ENCODE measurements at places on chromosomes 7 and 10. TPM values are rescaled to one million over a fixed set of nuclear protein-coding genes. Genes with fewer than 3 reads are reported as not detected.

- H3K36me3 ChIP-seq: no peaks in the 10 kb centered on the region
- H3K27me3 ChIP-seq: no peaks in the 10 kb centered on the region
- no peak overlapping the region for H3K27ac ChIP-seq
- DNase-seq: no peak
Observed at GRCh38 chr10:43090188-43090587, 13.3 kb downstream of the RET start.

SEMA4G gene
- 6.4 TPM for total RNA-seq

DNA sequence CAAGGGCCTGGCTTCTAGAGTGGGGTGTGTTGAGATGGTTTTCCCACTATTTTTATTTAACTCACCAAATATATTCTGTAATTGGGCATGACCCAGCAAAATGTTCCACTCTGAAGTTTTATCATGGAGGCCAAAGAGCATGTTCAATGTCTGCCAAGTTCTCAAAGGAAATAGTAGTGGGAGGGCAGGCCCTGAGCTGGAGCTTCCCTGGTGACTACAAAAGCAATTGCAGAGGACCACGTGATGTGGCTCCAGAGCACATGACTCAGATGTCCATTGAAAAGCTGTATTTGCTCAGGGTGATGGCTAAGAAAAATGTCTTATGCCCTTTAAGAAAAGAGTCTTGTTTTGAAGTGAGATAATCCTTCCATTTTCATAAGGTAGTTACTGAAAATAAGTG, 1024.8 kb downstream of the LRMDA start:
- H3K27ac ChIP-seq: peak overlapping the region; percentile 73
- no peak for DNase-seq
- H3K4me3 ChIP-seq: no peak overlapping the region

DNA sequence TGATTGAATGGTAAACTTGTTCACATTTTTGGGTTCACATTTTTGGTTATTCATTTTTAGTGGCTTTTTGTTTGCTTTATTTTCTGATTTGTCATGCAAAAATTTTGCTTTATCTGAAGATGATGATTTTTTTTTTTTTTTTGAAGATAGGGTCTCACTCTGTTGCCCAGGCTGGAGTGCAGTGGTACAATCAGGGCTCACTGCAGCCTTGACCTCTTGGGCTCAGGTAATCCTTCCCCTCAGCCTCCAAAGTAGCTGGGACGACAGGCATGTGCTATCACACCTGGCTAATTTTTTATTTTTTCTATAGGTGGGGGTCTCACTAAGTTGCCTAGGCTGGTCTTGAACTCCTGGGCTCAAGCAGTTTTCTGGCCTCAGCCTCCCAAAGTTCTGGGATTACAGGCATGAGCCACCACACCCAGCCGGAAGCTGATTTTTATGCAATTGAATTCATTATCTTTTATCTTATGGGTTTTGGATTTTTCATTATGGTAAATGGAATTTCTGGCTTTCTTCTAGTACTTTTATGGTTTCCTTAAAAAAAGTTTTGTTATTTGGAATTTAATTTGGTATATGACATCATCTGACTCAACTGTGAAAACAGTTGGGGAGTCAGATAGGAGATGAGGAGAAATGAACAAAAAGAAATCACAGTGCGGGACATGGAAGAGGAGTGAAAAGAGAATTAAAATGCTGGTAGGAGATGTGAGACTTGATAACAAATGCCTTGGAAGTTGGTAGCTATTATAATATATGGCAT, 158.7 kb downstream of the LRMDA start:
- no peak overlapping the region for H3K27ac ChIP-seq
- H3K36me3 ChIP-seq: no peaks in the 10 kb centered on the region

ZNF273 gene
- total RNA-seq: 47.4 TPM

GRCh38 chr10:69426376-69426727, 9.6 kb upstream of the TACR2 start:
- H3K27ac ChIP-seq: no peak overlapping the region
- no peak for DNase-seq
- no peaks in the 10 kb centered on the region for H3K36me3 ChIP-seq

DNA sequence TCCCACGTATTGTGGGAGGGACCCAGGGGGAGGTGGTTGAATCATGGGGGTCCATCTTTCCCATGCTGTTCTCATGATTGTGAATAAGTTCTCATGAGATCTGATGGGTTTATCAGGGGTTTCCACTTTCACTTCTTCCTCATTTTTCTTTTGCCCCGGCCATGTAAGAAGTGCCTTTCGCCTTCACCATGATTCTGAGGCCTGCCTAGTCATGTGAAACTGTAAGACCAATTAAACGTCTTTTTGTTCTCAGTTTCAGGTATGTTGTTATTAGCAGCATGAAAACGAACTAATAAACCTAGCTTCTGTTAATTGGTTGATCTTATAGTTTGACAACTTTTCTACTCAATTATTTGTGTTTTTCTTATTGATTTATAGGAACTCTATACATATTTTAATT, 206.3 kb downstream of the NXPH1 start:
- no peak for DNase-seq
- H3K4me3 ChIP-seq: no peak overlapping the region
- no peaks in the 10 kb centered on the region for H3K36me3 ChIP-seq
- H3K27me3 ChIP-seq: no peaks in the 10 kb centered on the region

- no peaks in the 10 kb centered on the region for H3K27me3 ChIP-seq
- H3K27ac ChIP-seq: no peak overlapping the region
- no peak overlapping the region for H3K4me3 ChIP-seq
- no peaks in the 10 kb centered on the region for H3K36me3 ChIP-seq
- no peaks in the 10 kb centered on the region for H3K4me1 ChIP-seq
Observed at GRCh38 chr7:123460616-123461015, 73.8 kb downstream of the IQUB start.

DNA sequence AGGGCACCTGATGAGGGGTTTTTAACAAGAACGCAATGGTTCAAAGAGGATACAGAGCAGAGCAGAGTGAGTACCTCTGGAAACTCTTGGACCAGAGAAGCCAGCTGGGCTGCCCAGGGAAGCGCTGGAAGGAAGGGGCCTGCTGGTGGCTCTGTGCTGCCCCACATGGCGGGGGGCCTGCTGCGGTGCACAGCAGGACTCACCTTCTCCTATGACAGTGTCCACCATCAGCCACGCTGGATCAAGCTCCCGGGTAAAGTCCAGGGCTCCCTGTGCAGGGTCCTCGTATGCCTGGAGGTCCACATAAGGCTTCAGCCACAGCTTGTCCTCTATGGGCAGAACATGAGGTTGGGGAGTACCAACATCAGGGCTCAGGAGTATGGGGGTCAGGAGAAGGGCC, 12.5 kb downstream of the EPHA1 start:
- H3K4me3 ChIP-seq: no peak overlapping the region
- H3K4me1 ChIP-seq: peaks cover 20% of the 10 kb centered on the region
- H3K36me3 ChIP-seq: peaks cover under 1% of the 10 kb centered on the region
- H3K27me3 ChIP-seq: no peaks in the 10 kb centered on the region
- no peak overlapping the region for H3K27ac ChIP-seq

GRCh38 chr10:100827819-100828737, 82.7 kb downstream of the PAX2 start:
- peaks cover 36% of the 10 kb centered on the region for H3K4me1 ChIP-seq
- H3K4me3 ChIP-seq: peak overlapping the region; percentile 50

DNA sequence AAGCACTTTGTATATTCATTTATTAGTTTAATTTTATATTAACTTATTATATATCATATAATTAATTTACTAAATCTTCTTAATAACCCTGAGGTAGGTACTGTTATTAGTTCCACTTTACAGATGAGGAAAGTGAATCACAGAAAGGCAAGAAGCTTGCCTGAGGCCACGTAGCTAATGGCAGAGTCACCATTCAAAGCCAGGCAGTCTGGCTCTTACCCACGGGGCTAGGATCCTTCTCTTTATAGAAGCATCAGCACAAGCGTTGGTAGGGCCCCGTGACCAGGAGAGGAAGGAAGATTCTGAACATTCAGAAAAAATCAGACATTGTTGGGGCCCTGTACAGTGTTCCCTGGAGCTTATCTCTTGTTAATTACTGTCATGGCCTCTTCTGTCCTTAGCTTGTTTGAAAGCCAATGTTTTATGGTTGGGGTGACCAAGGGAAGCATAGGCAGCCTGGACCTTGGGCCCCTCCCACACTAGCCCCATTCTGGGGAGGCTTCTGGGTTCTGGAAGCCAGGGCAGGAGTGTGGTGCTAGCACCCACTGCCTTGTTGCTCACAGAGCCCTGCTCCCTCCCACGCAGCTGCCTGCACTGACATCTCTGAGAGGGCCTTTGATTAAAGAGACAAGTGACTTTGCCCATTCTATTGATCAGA, 31.1 kb upstream of the SLF2 start:
- no peak overlapping the region for H3K27ac ChIP-seq
- H3K4me3 ChIP-seq: no peak overlapping the region
- DNase-seq: no peak
- no peaks in the 10 kb centered on the region for H3K4me1 ChIP-seq
- no peaks in the 10 kb centered on the region for H3K27me3 ChIP-seq
- no peaks in the 10 kb centered on the region for H3K36me3 ChIP-seq

- DNase-seq: no peak
- H3K27me3 ChIP-seq: no peaks in the 10 kb centered on the region
- no peaks in the 10 kb centered on the region for H3K36me3 ChIP-seq
- H3K4me1 ChIP-seq: no peaks in the 10 kb centered on the region
- H3K27ac ChIP-seq: no peak overlapping the region
Observed at GRCh38 chr7:8719102-8719501, 285.7 kb downstream of the NXPH1 start.

IGFBP1 gene
- total RNA-seq: 1.7 TPM

CDK14 gene
- total RNA-seq: 21.6 TPM

HHEX gene
- 6.1 TPM for total RNA-seq

DNA sequence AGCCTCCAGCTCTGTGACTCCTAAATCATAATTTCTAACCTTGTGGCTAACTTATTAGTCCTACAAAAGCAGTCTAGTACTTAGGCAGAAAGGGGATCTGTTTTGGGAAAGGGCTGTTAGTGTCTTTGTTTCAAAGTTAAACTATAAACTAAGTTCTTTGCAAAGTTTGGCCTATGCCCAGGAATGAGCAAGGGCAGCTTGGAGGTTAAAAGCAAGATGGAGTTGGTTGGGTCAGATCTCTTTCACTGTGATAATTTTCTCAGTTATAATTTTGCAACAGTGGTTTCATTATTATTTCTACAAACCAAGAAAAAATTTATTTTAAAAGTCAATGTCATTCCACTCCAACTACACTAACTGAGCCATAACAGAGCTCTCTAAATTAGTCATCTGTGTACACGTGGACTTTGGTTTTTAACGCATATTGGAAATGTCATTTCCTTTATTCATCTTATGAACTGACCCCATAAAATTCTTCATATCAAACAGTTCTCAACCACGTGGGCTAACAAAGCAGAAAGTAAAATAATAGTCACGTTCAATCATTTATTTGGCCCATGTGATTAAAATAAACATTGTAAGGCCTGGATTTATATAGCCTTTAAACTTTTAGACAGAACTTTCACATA, 143.2 kb upstream of the C7orf33 start:
- no peak overlapping the region for H3K4me3 ChIP-seq
- DNase-seq: no peak
- no peaks in the 10 kb centered on the region for H3K4me1 ChIP-seq
- no peaks in the 10 kb centered on the region for H3K27me3 ChIP-seq
- H3K27ac ChIP-seq: no peak overlapping the region
- H3K36me3 ChIP-seq: no peaks in the 10 kb centered on the region

PITX3 gene
- total RNA-seq: not detected

GRCh38 chr7:30027065-30027456, 559 bp upstream of the FKBP14 start:
- no peak for DNase-seq
- no peaks in the 10 kb centered on the region for H3K27me3 ChIP-seq
- peak overlapping the region; percentile 94 for H3K27ac ChIP-seq
- H3K4me1 ChIP-seq: peaks cover 64% of the 10 kb centered on the region
- peak overlapping the region; percentile 86 for H3K4me3 ChIP-seq

DNA sequence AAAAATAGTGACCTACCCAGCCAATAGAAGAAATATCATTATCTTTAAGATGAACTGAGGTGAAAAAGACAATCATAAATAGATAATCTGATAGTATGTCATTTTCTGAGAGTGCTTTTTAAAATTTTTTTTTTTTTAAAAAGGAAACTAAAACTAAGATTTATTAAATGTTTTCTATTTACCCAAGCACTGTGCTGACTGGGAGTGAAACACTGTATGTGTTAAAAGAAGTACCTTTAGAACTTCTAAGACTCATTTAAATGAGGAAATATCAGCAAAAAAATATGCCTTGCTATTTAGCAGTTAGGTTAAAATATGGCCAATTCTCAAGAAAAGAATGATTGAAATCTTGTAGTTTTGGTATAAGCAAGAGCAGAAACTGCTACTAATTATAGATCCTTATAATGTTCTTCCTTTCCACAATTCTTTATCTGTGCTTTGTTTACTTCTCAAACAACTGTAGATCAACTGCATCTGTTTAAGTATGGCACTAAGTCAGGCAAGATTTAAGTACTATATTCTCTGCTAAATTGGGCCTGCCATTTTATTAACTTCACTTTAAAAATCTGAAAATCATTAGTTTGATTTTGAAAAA, 39.5 kb upstream of the WNT2 start:
- H3K4me1 ChIP-seq: no peaks in the 10 kb centered on the region
- DNase-seq: no peak
- no peak overlapping the region for H3K27ac ChIP-seq
- H3K36me3 ChIP-seq: no peaks in the 10 kb centered on the region

DNA sequence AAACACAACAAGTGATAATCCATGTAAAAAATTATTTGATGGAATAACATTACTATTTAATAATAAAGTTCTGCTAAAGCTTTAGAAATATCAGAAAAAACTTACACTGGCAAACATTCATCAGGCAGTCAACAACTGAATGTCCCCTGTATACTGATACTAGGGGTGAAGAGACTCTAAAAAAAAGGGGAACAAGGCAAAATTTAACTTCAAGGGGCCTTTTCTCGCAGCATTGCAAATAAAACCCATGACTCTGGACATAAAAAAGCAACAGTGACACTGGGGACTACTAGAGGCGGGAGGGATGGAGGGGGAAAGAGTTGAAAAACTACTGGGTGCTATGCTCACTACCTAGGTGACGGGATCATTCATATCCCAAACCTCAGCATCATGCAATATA, 5.8 kb upstream of the IFRD1 start:
- no peak overlapping the region for H3K27ac ChIP-seq
- H3K4me1 ChIP-seq: peaks cover 10% of the 10 kb centered on the region
- no peaks in the 10 kb centered on the region for H3K27me3 ChIP-seq
- no peak overlapping the region for H3K4me3 ChIP-seq

AGMO gene
- total RNA-seq: 0.98 TPM

IFIT1B gene
- not detected for total RNA-seq

DNA sequence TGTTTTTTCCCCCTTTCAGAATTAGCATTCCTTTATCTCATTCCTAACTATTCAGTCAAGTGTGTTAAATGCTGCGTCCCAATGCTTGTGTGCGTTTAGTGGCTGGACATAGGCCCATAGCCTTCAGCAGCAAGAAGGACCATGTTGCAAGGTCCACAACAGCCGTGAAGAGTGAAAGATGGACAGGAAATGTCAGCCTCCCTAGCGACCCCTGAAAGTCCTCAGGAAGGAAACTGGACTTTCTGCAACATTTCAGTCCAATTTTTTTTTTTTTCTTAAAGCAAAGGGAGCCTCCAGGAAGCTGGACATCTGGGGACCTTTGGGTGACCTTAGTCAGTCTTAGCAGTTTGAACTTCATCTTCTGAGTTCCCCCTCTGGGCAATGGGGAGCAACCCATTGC, 550.7 kb upstream of the MGMT start:
- no peak overlapping the region for H3K27ac ChIP-seq
- no peak overlapping the region for H3K4me3 ChIP-seq
- no peaks in the 10 kb centered on the region for H3K27me3 ChIP-seq
- no peaks in the 10 kb centered on the region for H3K36me3 ChIP-seq
- no peak for DNase-seq

- no peaks in the 10 kb centered on the region for H3K27me3 ChIP-seq
- peak overlapping the region; percentile 85 for H3K27ac ChIP-seq
- H3K4me3 ChIP-seq: no peak overlapping the region
Observed at GRCh38 chr10:84076540-84077195, 62.6 kb upstream of the GHITM start.
